ENCODE measurements at places on chromosomes 12 and 14.

- DNase-seq = no peak
Observed at GRCh38 chr12:19248929-19249602, 119.5 kb downstream of the PLEKHA5 start.

GRCh38 chr12:58364389-58365086 lies 423.2 kb downstream of the ATP23 start:
- DNase-seq = no peak

GRCh38 chr14:70935135-70935534 lies 27.9 kb downstream of the PCNX1 start:
- DNase-seq = no peak

DNA sequence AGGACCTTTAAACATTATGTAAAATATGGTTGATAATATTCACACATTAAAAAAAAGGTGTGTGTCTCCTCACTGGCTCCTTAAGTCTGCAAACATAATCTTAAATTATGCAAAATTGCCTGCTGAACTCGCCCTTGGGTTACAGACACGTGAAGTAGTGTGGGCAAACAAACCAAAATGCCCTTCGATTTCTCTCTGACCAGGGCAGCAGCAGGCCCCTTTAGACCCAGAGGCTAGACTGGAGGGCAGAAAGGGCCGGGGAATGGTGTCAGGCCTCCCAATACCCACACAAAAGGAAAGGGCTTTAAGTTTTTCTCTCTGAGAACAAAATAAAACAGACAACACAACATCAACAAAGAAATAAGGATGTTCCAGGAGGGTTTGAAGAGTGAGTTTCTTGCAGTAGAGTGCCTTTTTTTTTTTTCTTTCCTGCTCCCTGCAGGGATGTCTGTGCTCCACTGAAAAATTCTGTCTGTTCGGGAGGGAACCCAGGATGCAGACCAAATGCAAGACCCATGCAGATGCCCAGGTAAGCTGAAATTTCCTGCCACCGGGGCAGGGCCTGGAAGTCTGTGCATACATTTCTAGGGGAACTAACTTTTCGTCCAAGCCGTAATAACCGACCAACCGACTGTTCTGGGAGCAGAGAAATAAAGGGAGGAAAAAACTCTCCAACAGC lies 1.7 kb downstream of the TBX3 start:
- no peak for DNase-seq

GRCh38 chr12:123726244-123726643 lies 14.1 kb downstream of the ATP6V0A2 start:
- no peak for DNase-seq

DNA sequence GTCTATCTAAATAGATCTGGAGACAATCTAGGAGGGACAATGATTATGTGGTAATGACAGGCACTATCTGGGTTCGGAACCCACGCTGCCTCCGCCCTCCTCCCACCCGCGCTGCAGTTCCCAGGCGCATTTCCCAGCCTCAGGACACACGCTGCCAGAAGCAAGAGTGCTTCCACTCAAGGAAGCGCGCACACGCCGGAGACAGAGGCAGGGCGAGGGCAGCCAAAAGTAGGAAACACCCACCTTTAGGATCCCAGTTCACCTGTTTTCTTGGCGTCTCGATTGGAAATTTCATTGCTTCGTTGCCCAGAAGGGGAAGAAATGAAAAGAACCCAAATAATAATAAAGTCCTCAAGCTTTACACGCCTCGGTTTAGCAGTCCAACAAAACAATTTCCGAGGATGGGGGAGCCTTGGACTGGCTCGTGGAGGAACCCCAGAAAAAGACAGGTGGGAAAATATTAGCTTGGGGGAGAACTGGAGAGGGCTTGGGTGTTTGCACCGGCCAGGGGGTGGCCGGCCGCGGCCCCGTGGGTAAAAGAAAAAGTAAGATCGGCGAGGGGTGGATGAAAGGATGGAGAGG lies 474 bp downstream of the KCNK10 start:
- DNase-seq = no peak

- no peak for DNase-seq
Observed at GRCh38 chr14:69226736-69227135, 33.2 kb upstream of the GALNT16 start.

DNA sequence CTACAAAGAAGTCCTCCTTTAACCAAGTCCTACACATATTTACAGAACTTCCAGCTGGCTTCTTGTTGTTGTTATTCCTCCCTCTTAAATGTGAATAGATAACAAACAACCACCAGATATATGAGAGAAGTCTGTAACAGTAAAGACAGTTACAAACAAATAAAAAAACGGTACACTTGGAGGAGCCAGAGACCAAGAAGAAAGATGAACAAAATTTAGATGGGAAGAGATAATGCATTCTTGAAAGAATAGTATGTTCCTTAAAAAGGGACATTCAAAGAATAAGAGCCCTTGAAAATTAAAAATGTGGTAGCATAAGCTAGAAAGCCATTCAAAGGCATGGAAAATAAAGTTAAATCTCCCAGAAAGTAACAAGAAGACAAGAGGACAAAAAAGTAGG lies 25.9 kb downstream of the SLCO1A2 start:
- no peak for DNase-seq

All from mesothelial cell of epicardium (in vitro differentiated cells).